ENCODE measurements at places on chromosomes 1 and 21.

GRCh38 chr1:2978691-2979190 is 42.5 kb upstream of the ACTRT2 start:
- DNase-seq: no peak

DNA sequence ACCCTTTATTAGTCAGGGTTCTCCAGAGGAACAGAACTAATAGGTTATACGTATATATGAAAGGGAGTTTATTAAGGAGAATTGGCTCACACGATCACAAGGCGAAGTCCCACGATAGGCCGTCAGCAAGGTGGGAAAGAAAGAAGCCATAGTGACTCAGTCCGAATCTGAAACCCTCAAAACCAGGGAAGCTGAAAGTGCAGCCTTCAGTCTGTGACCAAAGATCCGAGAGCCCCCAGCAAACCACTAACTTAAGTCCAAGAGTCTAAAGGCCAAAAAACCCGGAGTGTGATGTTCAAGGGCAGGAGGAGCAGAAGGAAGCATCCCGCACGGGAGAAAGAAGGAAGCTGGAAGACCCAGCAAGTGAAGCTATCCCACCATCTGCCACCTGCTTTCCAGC is 9.9 kb downstream of the IFNLR1 start:
- DNase-seq: no peak

DNA sequence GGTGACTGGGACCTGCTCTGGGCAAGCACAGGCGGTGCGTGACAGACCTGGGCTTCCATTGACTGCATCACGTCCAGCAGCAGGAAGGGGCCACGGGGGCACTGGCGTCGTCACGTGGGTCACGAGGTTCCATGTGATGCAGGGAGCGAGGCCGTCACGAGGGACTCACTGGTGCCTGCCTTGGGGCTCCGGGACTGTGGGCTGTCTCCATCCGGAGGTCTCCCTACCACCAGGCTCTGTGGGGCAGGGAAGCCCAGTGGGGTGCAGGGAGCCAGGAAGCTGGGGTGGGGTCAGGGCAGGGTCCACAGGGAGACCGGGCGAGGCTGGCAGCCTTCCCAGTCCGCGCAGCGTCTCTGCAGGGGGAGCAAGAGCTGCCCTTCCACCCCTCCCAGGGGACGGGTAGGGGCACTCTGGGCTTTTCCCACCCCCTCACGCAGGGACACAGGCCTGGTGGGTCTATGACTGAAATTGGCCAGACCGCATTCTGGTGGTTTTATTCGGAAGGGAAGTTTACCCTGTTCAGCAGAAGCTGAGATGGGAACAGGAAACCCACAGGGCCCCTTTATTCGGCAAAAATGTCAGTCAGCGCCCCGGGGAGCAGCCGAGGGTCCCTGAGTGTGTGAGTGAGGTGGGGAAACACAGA is 416 bp upstream of the TNFRSF14 start:
- peak; percentile 68 for DNase-seq

GRCh38 chr1:234776256-234776875 is 166.4 kb upstream of the IRF2BP2 start:
- no peak for DNase-seq

GRCh38 chr1:155454096-155454495 is 108.5 kb downstream of the ASH1L start:
- no peak for DNase-seq

DNA sequence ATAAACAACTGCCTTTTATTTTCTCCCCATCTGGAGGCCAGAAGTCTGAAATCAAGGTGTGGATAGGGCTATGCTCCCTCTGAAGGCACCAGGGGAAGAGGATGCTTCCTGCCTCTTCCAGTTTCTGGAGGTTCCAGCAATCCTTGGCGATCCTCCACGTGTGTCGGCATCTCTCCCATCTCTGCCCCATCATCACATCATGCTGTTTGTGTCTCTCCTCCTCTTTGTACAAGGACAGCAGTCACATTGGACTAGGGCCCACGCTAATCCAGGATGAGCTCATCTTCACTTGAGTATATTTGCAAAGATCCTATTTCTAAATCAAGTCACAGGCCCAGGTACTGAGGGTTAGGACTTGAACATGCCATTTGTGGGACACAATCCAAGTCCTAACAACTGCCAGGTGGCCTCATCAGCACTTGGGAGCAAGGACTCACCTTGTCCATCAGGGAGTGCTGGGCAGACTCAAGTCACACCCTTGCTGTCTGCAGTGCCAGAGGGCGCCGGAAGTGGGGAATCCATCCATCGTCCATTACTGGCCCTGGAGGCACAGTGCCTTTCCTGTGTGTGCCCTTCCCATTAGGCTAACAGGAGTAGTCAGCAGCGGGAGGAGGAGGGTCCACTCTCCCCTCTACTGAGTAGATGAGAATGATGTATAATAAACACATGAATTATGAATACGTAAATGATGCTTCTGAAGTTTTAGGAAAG is 185.4 kb upstream of the AJAP1 start:
- no peak for DNase-seq

DNA sequence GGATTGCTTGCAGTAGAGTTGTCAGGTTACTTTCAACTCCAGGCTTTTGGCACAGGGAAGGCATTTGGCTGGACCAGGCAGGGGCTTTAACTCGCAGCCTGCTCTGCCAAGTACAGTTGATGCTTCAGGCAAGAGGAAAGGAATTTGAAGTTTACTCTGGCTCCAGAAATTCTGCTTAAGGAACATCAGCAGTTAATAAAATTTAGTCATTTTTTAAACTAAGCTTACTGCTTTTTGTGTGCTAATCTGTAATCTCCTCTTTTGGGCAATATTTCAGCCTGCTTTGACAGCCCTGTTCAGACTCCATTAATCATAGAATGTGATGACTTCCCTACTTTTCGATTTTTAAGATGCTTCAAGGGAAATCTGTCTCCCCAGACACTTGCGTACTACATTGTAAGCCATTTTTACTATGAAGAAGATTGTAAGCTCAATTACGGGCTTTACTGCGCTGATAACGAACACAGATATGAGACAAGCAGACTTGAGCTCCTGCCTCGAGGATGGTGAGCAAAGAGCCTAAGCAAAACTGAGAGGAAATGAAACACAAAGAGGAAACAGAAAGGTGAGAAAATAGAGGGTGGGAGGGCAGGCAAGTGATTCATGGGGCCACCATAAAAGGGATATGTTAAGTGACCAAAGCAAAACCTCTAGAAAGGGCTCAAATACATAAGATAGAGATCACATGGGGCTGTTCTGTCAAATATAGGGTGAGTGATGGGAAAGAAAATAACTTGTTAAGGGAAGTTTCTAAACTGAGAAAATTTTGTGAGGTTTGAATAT is 76.6 kb upstream of the VAV3 start:
- DNase-seq: no peak

GRCh38 chr1:19946971-19947370 is 23.6 kb upstream of the PLA2G2E start:
- no peak for DNase-seq

GRCh38 chr1:223707256-223708000 is 4.9 kb upstream of the CAPN2 start:
- no peak for DNase-seq

DNA sequence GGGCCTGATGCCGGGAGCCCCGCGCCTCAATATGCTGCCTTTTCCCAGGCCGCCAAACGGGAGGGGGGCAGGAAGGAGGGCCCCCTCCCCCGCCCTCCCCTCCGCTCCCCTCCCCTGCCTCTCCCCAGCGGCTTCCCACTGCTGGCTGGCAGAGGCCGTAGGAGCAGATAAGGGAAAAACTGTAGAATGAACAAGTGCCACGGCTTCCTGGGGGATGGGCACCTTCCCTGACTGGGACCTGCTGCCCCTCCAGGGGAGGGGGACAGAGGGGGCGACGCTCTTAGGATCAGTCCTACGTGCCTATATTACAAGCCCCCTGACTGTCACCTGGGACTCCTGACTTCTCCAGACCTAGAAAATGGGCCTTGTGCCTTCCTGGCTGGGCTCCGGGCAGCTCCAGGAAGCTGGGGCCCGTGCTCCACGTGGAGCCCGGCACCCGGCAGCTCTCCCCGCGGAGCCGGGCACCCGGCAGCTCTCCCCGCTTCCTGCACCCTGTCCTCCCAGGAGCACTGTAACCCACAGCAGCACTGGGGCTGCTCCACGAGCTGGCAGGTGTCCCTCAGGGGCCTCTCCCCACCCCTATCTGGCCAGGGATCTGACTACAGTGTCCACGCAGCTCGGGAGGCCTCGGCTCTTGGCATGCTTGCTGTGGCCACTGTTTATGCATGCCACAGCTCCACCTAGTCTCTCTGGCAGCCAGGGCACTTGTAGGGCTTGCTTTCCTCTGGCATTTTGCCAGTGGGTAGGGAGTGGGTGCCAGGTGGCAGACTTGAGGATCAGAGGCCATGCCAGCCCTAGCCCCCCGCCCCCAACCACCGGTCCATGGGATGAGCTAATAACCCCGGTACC is 674 bp upstream of the HES5 start:
- DNase-seq: no peak

DNA sequence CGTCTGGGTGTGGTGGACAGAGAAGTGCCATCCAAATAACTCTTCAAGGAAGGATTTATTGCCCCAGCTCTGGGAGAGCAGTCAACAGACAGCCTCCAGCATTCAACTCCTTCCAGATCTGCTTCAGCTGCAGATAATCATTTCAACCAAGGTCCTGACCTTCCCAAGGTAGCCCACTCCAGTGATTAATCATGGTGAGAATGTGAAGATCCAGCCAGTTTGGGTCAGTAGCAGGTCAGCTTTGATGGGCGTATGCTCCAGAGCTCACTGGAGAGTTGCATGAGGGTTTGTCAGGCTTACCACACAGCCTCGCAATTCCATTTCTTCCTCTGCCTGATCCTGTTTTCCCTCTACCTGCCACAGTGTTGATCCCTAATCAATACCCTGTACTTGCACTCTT is 214.5 kb upstream of the ZRANB2 start:
- DNase-seq: no peak

DNA sequence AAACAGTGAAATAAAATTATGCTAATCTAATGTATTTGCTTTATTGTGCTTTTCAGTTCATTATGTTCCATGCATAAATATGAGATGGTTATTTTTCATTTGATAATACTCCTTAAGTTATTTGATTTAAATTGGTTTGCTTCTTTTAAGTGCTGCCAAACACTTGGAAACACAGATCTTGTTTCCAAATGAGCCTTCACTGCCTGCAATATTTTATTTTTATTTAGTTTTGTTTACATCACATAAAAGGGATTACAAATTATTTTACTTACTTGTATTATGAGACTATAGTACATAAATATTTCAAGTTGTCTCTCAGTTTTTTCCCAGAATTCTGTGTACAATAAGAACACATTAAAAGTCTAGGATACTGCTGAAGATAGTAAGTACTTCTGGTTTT is 1662.4 kb upstream of the B3GALT2 start:
- DNase-seq: no peak

- DNase-seq: no peak
Observed at GRCh38 chr1:109642626-109643025, 13.3 kb upstream of the GSTM4 start.

- no peak for DNase-seq
Observed at GRCh38 chr1:191483988-191484387, 674.3 kb upstream of the RGS18 start.

DNA sequence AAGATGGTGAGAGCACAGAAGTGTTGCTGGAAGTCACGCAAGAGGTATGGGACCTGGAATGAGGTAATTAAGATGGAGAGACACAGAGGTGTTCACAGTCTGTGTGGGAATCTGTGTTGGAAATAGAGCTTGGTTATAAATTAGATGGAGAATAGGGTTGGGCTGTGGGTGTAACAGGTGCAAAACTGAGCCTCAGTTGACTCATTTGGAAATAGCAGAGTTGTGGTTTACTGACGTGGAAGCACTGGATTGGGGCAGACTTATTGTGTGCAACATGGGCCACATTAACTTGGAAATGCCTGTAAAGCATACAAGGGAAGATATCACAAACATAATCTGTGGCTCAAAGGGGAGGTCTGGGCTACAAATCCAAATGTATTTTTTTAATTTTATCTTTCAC is 13.0 kb downstream of the CAMSAP2 start:
- DNase-seq: no peak

DNA sequence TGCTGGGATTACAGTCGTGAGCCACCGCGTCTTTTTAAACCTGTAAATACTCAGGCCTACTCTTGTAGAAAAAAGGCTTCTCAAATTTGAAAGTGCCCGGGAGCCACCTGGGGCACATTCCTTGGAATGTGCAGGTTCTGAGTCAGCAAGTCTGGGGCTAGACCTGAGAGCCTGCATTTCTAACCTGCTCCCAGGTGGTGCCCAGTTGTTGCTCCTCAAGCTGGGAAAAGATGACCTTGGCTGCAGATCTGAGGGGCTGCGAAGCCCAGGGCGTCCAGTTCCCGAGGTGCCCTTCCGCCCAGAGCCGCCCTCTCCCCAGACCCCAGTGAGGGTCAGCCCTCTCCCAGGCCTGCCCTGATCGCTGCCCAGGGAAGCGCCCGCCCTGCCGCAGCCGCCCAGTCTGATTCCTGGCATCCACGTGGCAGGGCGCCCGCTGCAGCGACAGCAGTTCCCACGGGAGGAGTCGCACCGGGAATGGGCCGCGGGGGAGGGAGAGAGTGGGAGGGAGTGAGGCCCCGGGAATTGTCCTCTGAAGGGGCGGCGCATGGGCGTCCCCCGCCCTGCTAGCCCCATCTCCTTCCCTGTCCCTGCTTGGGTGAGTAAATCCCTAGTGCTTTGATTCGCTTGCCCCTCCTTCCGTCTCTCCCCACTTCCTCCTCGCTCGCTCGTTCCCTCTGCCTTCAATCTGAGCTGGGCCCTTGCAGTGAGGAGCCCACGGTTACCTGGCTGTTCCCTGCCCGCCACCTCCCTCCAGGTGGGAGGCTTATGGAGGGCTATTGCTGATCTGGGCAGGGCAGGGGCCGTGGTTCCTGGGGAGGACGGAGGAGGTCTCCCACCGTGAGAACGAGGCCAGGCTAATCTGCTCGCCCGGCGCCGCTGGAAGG is 18.8 kb upstream of the TENT5B start:
- no peak for DNase-seq

DNA sequence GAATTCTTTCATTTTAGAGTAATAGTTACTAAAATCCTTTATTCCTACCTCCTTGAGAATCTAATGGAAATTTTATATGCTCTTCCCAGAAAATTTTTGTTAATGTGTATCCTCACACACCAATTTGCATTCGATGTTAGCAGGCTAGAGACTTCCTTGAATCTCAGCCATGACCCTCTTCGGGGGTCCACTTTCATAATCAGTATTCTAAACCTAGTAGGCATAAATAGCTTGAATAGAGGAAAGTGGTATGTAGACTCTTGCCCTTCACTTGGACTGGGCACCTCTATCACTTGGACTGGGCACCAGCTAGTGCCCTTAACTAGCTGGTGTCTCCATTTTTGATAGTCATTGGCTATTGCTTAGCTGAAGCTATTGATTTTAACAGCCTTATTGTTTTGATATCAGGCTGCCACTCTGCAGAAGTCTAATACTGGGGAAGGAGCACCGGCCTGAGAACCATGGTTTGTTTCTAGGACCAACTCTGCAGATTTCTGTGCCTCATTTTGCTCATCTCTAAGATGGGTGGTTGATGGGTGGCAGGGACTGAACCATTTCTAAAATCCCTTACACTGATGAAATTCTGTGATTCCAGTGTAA is 42.8 kb downstream of the MRPL39 start:
- no peak for DNase-seq

GRCh38 chr1:68588304-68588703 is 91.4 kb upstream of the DEPDC1 start:
- no peak for DNase-seq

Data from activated naive CD4-positive, alpha-beta T cell treated with anti-CD3 and anti-CD28 coated beads, Interleukin-2, amount 50 U/mL, for 16 hours (primary cell).